ENCODE measurements at places on chromosomes 11 and 22.

GRCh38 chr22:20235389-20235991 is 32.6 kb downstream of the RTN4R start:
- DNase-seq: no peak

DNA sequence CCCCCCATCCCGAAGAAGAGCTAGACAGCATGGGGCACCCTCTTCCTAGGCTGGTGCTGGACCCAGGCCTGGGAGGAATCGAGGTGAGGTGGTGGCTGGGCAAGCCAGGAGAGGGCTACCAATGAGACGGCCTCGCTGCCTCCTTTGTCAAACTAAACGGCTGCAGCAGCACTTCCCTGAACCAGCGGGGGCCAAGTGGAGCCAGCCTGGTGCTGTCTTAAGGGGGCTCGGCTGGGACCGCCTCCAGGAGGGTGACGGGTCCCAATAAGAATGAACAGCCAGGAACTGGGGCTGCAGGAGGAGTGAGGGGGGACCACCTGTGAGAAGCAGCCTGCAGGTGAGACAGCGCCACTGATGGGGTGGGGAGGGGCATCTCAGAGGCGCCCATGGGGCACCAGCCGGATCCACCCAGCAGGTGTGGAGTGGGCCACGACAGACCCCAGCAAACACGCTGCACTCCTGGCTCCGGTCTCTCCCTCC is 17.1 kb downstream of the IFT27 start:
- no peak for DNase-seq

DNA sequence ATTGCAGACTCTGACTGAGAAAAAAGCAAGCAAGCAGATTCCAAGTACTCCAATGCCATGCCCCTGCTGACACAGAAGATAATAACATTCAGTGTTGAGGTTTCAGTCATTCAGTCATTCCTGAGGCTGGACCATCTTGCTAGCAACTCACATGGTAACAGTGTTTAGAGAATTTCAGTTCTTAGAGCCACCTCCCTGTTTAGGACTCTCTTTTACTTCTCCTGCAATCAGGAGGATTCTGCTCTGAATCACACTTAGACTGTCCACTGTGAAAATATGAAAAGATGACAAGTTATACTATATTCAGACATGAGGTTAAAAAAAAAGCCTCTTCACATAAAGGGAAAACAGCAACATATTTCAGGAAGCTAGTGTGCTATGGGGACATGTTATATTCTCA is 183.9 kb upstream of the CTSC start:
- no peak for DNase-seq

GRCh38 chr11:134126217-134126822 is 57.4 kb downstream of the JAM3 start:
- no peak for DNase-seq

DNA sequence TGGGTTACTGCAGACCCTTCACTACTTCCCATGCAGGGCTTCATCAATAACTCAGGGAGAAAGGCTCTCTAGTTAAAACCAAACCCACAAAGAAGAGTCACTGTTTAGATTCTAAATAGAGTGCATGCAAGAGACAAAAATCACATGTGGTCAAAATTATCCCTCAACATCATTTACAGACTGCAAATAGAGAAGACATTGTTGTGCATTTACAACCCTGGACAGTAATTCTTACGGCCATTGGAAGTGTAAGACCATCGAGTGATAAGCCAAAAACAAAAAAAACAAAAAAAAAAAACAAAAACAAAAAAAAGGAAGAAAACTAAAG is 93.4 kb downstream of the RASSF10 start:
- no peak for DNase-seq

GRCh38 chr11:103659206-103659618 is 377.2 kb upstream of the DDI1 start:
- DNase-seq: no peak

DNA sequence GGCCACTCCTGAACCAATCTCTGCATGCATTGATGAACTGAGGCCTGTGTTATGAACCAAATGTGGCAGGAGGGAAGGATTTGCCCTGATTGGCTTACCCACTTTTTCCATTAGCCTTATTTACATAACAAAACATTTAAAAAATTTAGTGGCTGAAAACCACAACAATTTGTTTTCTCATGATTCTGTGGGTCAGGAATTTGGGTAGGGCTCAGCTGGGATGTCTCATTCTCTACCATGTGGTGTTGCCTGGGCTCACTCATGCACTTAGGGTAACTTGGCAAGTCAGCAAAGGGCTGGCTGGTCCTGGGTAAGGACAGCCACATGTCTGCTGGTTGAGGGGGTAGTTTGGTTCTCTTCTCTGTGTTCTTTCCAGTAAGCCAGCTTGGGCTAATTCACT is 35.1 kb upstream of the CYP2R1 start:
- no peak for DNase-seq

GRCh38 chr11:83827940-83828554 is 541.9 kb upstream of the CCDC90B start:
- DNase-seq: no peak

GRCh38 chr11:131675121-131675888 is 304.9 kb downstream of the NTM start:
- DNase-seq: no peak

GRCh38 chr11:22634897-22635629 is 9.4 kb upstream of the FANCF start:
- DNase-seq: no peak

DNA sequence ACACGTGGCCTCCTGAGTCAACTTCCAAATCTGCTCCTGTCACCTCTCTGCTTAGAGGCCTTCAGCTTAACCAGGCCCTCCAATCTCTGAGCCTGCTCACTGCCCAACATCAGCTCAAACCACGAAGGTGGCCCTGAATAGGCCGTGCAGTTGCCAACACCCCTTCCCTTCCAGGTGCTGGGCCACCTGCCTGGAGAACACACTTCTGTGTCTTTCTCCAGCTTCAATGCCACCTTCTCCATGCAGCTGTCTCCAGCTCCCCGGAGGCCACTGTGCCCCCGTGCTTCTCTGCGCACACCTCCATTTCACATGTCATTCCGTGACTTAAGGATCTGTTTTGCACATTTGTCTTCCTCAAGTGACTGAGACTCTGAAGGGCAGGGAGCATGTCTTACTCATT is 5.3 kb downstream of the RELA start:
- no peak for DNase-seq

DNA sequence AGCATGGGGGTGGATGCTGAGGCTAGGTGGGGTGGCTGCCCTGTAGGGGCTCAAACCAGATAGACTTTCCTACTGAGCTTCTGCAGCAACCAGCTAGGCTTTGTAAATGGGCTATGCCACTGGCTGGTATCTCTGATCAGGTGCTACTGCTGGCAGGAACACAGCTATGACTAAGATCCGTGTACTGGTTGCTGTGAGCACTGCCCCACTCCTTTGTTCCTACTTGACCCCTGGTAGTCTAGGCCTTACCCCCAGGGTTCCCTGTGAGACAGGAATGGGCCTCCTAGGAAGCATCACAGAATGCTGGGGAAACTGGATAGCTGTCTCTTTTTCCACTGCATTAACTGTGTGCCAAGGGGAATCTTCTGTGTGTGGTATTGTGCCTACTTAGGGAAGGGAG is 58.4 kb upstream of the GAB2 start:
- DNase-seq: no peak

DNA sequence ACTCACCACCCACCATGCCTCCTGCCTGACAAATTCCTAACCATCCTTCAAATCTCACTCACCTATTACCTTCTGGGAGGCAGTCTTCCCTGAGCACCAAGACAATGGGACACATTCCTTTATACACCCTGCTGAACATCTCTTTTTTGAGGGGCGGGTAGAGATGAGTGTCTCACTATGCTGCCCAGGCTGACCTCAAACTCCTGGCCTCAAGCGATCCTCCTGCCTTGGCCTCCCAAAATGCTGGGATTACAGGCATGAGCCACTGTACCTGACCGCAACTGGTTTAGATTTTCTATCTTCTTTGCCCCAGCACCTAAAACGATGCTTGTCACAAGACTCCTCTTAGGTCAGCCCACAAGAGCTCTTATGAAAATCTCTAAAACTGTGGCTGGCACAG is 7.1 kb downstream of the TIMM10 start:
- no peak for DNase-seq

GRCh38 chr11:76302996-76303395 is 77.9 kb downstream of the THAP12 start:
- no peak for DNase-seq

DNA sequence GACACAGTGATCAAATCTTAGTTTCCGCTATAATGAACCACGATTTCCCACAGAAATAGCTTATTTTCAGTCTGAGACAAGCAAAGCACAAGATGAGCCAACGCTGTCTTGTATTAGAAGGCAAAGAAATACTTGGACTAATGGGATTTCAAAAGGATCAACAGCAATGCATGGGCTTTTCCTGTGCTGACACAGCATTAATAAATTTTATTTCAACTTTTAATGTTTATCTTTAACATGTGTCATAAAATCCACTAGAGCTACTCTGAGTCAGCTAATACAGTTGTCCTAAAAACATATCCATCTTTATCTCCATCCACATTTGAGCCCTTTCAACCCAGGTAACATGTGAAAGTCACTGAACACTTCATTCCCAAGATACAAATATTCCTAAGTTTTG is 15.5 kb upstream of the SLC25A17 start:
- no peak for DNase-seq

- DNase-seq: peak; percentile 31
Observed at GRCh38 chr22:36386900-36387708, 663 bp downstream of the MYH9 start.

DNA sequence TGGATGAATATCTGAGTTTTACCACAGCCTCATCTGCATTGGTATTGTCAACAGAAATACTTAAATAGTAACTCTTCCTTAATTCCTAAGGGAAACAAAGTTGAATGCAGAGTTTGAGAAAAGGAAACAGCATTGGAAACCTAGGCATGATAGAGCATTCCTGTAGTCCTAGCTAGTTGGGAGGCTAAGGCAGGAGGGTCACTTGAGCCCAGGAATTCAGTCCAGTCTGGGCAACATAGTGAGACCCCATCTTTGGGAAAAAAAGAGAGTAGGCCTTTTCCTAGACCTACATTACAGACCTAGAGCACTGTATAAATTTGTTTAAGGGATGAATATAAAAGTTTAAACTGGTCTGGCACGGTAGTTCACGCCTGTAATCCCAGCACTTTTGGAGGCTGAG is 13.4 kb downstream of the PAFAH1B2 start:
- DNase-seq: no peak

GRCh38 chr11:105732611-105733010 is 122.7 kb downstream of the GRIA4 start:
- no peak for DNase-seq

- no peak for DNase-seq
Observed at GRCh38 chr11:102447193-102447592, 5.4 kb downstream of the TMEM123 start.

DNA sequence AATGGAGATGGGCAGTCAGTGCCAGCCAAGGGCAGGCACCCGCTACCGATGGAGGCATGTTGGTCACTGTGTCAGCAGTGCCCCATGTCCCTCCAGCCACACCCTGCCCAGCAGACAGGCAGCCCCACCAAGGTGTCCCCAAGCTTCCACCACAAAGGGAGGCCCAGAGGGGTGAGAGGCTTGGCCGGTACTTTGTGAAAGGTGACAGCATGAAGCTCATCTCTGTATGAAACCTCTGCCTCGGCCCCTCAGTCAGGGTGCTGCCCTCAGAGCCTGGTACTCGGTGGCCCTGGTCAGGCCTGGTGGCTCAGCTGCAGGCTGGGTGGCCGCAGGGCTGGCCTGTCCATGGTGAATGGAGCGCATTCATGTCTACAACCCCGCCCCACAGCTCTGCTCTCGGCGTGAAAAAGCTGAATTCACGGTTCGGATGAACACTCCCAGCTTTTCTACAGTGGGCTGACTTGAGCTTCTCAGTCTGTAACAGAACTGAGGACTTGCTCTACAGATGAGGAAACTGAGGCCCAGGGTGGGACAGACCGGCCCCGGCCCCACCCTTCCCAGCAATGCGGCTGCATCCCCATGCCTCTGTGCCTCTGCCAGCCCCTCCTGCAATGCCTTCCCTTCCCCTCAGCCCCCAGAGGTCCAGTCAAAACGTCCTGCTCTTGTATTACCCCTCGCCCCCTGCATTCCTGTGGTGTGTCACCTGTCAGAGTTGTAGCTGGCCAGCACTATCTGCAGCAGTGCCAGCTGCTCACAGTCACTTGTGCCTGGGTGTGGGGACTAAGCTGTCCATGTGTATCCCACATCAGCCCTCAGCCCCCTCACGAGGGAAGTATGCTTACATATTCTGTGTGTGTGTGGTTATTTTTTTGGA is 27.7 kb downstream of the RSPH14 start:
- DNase-seq: no peak

DNA sequence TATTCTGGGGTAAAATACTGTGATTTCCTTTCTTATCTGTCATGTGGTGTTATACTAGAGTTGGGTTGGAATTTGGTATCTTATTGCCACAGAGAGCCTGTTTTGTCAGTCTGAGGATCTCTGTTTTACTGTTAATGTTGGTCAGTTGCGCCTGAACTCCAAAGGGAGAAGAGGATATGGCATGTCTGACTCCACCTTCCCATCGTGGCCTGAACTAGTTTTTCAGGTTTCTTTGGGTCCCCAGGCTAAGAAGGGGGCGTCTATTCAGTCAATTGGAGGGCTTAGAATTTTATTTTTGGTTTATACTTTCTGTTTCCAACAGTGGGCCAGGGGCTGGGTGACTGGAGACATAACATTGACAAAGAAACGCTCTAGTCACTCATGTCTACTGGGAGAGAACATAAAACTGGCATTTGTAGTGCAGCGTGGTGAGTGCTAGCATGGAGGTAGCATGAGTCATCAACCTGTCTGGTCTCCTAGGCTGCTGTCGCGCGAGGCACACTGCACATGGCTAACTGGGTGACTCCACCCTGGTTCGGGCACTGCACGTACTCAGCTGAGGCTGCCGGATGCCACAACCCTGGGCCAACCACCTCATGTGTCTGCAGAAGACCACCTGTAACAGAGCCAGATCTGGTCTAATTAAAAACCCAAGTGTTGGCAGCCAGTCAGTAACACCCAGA is 120.1 kb upstream of the OR9Q1 start:
- peak; percentile 2 for DNase-seq

- no peak for DNase-seq
Observed at GRCh38 chr11:126992804-126993111, 7.8 kb downstream of the KIRREL3 start.

- no peak for DNase-seq
Observed at GRCh38 chr22:28013611-28014010, 94.6 kb upstream of the PITPNB start.

DNA sequence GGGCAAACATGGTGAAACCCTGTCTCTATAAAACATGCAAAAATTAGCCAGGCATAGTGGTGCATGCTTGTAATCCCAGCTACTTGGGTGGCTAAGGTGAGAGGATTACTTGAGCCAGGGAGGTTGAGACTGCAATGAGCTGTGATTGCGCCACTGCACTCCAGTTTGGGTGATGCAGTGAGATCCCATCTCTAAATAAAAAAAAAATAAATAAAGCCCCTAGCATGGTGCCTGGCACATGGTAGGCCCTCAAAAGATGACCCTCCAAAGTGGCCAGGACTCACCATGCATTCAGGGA is 74.6 kb downstream of the PTPRJ start:
- no peak for DNase-seq

GRCh38 chr22:45478108-45478771 is 24.4 kb upstream of the FBLN1 start:
- no peak for DNase-seq

Data from activated CD4-positive, alpha-beta T cell treated with anti-CD3 and anti-CD28 coated beads, Interleukin-2, amount 50 U/mL, for 4 hours (primary cell).